ENCODE measurements at places on chromosomes 4 and X.

- no peak for DNase-seq
Measured at GRCh38 chrX:74923942-74924448, 1.3 kb downstream of the NEXMIF start.

DNA sequence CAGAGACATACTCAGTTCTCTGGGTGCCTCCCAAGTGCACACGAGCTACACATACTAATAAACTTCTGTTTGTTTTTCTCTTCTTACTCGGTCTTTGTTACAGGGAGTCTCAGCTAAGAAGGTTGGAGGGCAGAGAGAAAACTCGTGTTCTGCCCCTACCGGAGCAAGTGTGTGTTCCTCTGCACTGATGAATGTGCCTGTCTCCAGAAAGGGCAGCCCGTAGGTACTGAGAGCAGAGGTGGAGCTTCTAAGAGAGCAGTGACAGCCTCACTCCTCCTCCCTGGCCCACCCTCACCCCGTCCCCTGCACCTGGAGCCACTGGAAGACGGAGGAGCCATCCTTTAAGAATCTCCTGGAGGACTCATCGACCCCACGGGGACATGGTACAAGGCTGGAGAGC lies 67.6 kb downstream of the MTNR1A start:
- DNase-seq: no peak

DNA sequence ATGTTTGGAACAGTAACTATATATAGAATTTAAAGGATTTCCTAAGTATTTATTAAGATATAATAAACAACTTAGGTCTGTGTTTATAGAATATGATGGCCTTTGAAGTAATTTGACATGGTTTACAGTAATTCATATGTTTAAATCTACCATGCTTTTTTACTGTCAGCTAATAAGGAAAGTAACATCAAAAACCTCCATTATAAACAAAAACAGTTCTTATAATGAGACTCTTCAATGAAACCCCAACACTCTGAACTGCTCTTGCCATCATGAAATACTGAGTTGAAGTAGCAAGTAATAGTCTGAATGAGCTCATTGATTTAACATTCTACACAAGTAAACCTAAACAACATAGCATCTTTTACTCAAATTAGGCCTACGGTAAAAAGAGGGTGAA lies 1236.5 kb downstream of the FSTL5 start:
- DNase-seq: no peak

- no peak for DNase-seq
Measured at GRCh38 chrX:128309311-128309710, 257.1 kb upstream of the ACTRT1 start.

DNA sequence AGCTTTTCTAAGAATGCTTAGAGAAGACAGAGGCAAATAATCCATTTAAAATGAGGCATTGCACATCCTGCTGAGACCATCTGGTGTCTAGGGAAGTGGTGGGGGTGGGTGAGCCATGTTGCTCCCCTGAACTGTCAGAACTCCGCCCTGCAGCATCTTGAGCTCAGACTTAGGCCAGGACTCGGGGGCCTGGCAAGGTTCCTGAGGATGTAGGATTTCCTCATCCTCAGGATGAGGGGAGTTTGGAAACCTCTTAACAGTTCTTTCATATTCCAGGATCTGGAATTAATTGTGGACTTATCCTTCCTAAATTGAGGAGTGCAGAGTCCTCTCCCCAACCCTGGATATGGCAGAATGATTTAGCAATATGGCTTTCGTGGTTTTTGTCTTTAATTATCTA lies 6.6 kb downstream of the TLL1 start:
- DNase-seq: no peak

- DNase-seq: no peak
Measured at GRCh38 chrX:27728291-27728690, 79.5 kb upstream of the MAGEB10 start.

GRCh38 chr4:145061318-145061920 lies 36.6 kb downstream of the ANAPC10 start:
- peak; percentile 58 for DNase-seq

All from LHCN-M2 (cell line).